Gastroesophageal sphincter (tissue), 4 donors: ENCODE measurements at places on chromosomes 4 and X. TPM values are rescaled to one million over a fixed set of nuclear protein-coding genes. Genes with fewer than 3 reads are reported as not detected.
A peak's percentile ranks its signal among the peaks of the same experiment; 100 is the strongest.

Gene NDP
- total RNA-seq, result not detected

Gene SCARB2
- total RNA-seq, result 121 TPM

Gene ABCE1
- total RNA-seq, result 32.4 TPM

Gene FGFR3
- 2.0 TPM for total RNA-seq

Gene PPEF2
- total RNA-seq, result not detected

Gene PPID
- total RNA-seq, result 24.0 TPM

GRCh38 chr4:99219072-99219471 is at the start of gene ADH6:
Gene ADH6 (minus strand): TSS chr4:99219246. CDS start chr4:99219152, 94 bp downstream.
- ATAC-seq, result no peak

- ATAC-seq, result peak; percentile 47
Measured at GRCh38 chr4:978957-979701, 5.8 kb upstream of the DGKQ start.

DNA sequence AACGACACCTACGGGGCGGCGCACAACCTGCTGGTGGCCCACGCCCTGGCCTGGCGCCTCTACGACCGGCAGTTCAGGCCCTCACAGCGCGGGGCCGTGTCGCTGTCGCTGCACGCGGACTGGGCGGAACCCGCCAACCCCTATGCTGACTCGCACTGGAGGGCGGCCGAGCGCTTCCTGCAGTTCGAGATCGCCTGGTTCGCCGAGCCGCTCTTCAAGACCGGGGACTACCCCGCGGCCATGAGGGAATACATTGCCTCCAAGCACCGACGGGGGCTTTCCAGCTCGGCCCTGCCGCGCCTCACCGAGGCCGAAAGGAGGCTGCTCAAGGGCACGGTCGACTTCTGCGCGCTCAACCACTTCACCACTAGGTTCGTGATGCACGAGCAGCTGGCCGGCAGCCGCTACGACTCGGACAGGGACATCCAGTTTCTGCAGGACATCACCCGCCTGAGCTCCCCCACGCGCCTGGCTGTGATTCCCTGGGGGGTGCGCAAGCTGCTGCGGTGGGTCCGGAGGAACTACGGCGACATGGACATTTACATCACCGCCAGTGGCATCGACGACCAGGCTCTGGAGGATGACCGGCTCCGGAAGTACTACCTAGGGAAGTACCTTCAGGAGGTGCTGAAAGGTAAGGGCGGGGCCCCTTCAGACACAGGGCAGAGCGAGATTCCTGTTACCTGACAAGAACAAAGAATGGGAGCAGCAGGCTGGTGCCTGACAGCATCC is 11.7 kb downstream of the RPL9 start:
- peak; percentile 77 for ATAC-seq

DNA sequence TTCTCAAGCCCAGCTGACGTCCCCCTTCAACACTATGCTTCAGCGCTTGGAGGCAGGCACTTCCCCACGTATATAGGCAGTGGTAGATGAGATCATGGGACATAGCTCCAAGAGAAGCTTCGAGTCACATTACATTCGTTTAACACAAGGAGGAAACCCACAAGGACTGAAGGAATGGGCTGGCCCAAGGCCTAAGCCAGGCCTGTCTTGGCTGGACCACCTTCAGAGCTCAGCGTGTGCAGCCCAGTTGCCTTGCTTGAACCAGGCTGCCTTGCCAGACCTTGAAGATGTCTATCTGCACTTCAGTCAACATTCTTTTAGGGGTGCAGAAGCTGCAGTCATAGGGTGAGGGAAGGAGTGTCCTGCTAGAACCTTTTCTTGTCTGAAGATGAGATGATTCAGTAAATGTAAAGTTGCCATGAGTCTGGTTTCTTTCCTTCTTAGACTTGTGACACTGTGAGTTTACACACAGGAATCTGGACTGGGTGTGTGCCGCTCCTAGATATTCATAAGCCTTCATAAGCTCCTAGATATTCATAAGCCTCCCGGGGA is 144.1 kb upstream of the RBPJ start:
- ATAC-seq, result no peak

GRCh38 chr4:107888237-107888636 is 43.1 kb upstream of the CYP2U1 start:
- ATAC-seq, result no peak
